ENCODE measurements at places on chromosomes 3 and 15.

DNA sequence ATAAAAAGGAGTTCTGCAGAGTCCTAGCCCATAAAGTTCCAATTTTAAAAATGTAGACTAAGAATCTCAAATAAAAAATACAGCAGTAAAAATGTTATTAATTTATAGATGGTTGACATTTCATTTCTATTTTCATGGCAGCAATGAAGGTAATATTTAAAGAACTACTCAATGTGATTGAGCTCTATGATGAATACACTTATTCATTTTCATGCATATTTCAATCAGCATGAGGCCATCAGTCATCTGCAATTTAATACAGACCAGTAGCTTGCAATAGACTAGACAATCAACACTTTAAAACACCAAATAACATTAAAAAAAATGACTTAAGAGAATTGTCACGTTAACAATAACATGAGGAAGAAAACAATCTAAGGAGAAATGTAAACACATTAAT, 1295.8 kb upstream of the ALCAM start:
- DNase-seq: no peak

DNA sequence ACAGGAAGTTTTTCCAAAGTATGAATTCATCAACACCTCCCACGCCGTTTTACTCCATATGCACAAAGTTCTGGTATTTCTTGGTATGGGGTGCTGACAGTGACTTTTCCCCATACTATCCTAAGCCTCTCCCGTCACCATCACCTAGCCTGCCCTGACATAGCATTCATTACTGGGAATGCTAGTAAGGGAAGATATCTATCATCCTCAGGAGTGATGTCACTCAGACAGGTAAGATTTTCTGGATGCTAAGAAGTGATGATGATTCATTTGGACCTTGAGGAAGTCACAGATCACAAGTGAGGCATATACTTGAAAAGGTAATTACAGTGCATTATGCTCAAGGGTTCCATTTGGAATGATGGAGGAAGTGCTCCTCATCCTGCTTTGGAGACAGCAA, 355.1 kb upstream of the STAC start:
- DNase-seq: no peak

DNA sequence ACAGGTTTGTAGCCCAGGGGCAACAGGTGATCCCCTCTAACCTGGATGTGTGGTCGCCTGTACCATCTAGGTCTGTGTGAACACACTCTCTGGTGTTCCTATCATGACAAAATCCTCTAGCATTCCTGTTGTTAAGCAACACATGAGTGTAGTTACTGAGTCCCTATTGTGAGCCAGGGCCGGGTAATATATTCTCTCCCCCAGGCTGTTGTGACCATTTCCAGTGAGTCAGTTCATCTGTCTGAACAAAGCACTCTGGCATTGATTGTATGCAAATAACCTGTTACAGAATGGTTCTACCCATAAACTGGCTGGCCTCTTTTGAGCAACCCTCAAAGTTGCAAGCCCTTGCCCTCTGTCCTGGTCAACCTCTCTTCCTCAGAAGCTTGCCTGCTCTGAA, 2.6 kb upstream of the FLNB start:
- DNase-seq: no peak

GRCh38 chr3:117628823-117629291, 919.3 kb downstream of the TUSC7 start:
- DNase-seq: no peak

GRCh38 chr3:9000041-9000440, 36.8 kb upstream of the RAD18 start:
- no peak for DNase-seq

GRCh38 chr3:144119633-144120032, 148.0 kb downstream of the DIPK2A start:
- no peak for DNase-seq
